ENCODE measurements at places on chromosomes 6 and 20.

DNA sequence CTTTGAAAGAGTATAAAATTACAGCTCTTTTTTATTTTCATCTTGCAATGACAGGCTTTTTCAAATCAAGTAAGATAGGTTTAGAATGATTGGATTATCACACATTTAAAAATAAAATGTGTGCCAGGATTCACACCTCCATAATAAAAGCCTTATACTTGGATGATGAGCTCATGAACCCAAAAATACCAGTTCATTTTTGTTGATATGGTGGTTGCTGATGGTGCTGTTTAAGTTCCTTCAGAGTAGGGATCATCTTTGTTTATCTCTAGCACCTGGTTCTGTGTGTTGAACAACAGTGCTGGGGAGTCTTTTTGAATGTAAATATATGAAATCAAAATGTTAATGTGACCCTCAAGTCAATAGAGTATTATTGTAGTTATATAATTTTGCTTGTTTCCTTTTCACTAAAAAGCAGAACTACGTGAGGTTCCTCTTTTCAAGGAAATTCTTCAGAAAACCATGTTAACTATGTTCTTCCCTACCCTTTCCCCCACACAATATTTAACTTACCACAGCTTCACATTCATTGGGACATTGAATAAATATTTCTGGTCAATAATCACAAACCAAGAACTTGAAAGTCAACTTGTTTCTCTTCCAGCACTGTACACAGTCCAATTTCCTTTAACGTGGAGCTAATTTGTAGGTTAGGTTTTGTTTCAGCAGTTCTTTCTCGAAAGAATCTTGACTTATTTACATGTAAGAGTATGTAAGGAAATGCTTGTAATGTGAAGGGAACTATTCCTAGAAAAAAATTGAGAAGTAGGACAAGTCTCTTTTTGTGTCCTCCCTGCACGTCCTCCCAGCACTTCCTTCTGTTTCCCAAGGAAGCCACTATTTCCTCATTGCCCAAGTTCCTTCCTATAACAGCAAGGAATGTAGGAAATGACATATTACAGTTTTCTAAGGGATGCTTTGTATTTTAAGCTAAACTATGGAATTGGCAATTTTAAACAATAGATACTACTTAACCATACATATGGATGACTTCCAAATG is 945.9 kb upstream of the CITED2 start:
- DNase-seq = no peak

DNA sequence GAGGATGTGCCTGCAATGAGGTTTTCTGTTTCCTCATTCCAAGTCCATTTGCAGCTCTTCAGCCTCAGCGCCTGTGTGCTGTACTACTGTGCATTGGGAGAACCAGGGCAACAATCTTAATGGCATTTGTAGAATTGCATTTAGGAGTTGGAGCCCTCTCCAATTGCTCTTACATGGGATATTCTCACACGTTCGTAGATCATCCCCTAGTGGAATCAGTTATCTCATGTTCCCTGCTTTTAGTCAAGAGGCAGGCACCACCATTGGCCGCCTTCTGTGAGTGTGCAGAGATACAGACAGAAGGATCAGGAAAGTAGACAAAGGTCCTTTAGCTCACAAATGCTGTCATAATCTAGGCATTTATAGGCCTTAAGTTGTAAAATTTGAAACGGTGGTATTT is 84.2 kb upstream of the RGS17 start:
- DNase-seq = no peak

- DNase-seq = no peak
These were observed 1.1 kb upstream of the VARS2 start for GRCh38 chr6:30912746-30913520.

DNA sequence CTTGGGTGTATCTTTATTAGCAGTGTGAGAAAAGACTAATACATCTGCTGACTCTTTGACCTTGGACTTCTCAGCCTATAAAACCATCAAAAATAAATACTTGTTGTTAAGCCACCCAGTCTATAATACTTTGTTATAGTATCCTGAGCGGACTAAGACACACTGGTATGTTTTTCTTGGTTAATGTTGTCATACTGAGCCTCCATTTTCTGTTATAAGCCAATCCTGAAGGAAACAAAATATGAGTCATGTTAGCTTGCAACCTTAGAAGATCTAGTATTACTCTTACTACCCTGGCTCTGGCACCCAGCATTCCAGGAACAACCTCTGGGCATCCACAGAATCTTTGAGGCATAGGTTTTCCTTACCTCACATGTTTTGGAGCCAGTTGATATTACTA is 307.2 kb downstream of the FRK start:
- DNase-seq = no peak

DNA sequence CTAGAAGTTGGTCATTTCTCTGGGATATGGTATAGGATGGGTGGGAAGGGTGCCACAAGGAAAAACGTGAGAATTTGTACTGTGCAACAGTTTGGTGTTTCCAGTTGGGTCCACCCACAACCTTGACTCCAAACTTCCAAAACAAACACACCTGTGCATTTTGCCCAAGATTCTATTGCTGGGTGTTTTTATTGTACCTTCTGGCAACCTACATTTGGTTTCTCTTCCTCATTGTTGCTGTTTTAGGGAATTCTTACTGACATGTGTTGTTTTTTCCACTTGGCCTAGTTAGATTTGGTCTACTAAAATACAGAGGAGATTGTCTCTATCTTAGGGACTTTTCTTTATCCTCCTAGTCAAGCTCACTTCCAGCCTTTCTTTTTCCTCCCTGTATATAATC is 16.7 kb downstream of the TULP4 start:
- DNase-seq = no peak

- no peak for DNase-seq
These were observed 1.9 kb downstream of the TNFAIP3 start for GRCh38 chr6:137868721-137869548.

GRCh38 chr6:55512904-55513303 is 66.1 kb downstream of the HMGCLL1 start:
- DNase-seq = no peak

GRCh38 chr6:4941782-4942672 is 61.8 kb downstream of the RPP40 start:
- no peak for DNase-seq

GRCh38 chr6:15912505-15913400 is 216.1 kb upstream of the MYLIP start:
- DNase-seq = no peak

DNA sequence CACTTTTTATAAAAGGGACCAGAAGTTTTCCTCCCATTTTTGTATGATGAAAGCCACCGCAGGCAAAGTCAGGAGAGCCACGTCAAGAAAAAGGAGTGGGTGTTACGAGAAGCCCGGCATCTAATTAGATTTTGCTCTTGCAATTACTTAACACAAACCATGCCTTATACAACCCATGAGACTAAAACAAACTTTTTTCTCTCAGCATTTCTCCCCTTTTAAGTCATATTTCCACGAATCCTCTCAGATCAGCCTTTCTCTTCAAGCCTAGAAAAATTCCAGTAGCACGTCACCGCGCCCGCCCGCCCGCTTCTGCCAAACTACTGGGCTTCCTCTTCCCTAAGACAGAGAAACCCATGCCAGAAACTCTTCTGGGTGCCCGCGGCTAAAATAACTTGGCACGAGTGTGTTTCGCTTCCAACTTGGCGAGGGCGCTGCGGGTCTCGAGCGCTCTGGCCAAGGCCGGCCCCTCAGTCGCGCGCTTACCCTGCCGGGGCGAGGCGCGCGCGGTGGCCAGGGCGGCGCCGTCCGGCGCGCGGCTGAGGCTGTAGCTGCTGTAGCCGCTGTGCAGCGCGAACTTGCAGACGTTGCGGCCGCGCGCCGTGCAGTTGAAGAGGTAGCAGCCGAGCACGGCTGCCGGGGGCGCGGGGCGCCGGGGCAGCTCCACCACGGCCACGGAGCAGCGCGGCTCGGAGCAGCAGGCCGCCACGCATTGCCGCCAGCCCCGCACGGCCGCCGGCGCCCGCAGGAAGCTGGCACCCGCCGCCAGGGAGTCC is 1.0 kb downstream of the LRP11 start:
- peak; percentile 52 for DNase-seq

DNA sequence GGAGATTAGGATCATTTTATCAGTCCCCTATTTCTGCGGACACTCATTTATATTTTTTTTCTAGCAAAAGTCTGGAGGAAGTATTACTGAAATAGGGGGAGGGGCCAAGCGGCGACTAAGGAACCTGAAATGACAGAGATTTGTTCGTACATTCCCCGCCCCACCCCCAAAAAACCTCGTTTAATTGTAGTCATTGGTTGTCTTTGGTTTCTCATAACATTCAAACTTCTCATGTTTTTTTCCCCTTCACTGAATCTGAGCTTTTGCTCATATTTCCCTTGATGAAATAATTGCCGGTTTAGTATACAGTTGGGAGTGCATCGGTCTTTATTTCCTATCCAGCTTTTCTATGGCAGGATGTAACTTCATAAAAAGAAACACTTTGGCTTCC is 768 bp upstream of the FYN start:
- DNase-seq = no peak

- DNase-seq = no peak
These were observed 157.8 kb upstream of the TENT5A start for GRCh38 chr6:81909981-81910900.

GRCh38 chr6:166556863-166557322 is 29.6 kb downstream of the RAMACL start:
- no peak for DNase-seq
